ENCODE measurements at places on chromosomes 5 and 9.
A peak's percentile ranks its signal among the peaks of the same experiment; 100 is the strongest.

- no peak for DNase-seq
These were observed 3.5 kb downstream of the TMCO6 start for GRCh38 chr5:140642718-140643117.

- peak; percentile 88 for DNase-seq
These were observed 6.2 kb upstream of the KLF9 start for GRCh38 chr9:70420441-70421271.

DNA sequence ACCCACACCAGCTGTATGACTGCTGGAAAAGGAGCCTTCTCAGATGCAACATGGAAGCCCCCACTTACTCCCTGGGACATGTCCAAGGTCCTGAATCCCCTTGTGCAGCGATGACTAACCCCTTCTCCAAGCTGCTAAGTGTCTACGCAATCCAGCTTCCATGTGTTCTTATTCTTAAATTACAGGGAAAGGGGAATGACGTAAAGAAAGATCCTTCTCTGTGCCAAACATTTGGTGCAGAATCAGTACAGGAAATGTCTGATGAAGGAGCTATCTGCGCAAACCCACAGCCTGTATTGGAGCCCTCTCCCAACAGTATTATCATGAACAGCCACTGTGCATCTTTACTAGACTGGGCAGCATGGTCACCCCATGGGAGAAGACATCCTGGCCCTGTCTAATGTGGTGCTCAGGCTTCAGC, 183.2 kb downstream of the FRMD3 start:
- DNase-seq: peak; percentile 74

GRCh38 chr9:131892162-131892707, 152.4 kb upstream of the RAPGEF1 start:
- no peak for DNase-seq

GRCh38 chr9:130313103-130313858, 47.7 kb downstream of the HMCN2 start:
- no peak for DNase-seq

DNA sequence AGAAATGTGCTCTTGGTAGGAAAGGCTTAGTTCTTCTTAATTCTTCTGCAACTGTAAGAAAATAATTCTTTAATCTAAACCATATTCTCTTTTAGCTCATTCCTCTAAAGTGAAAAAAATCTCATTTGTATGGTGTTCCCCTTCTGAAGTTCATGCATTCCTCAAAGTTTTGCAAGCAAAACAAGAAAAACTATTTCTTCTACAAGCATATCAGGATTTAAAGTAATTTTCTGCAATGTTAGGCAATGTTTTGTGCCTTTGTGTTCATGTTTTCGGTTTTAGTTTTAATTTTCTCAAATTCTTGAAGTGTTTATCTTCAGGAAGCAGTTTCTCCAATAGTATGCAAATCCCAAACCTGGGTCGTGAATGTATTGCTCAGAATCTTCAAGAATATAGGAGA, 12.7 kb upstream of the GPR21 start:
- DNase-seq: no peak

All from skeletal muscle cell (primary cell).